ENCODE measurements at places on chromosomes 7 and 10.

DNA sequence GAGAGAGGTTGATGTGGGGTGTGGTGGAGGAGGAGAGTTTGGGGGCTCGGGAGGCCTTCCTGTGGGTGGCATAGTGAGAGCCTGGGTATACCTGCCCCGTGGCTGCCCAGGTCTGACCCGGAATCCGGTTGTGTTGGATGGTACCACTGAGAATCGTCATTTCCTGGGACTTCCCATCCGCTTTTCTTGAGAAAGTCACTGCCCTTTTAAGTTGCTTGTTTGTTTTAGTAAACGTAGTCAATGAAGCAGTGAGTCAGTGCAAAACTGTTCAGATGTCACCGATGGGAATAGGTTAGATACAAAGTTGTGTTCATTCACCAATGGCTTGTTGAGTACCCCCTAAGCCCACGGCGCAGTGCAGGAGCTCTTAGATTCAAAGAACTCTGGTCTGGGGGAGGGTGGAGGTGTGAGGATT, 285.8 kb downstream of the CAMK1D start:
- DNase-seq: no peak

GRCh38 chr7:116585392-116585791, 60.6 kb downstream of the CAV1 start:
- DNase-seq: no peak

DNA sequence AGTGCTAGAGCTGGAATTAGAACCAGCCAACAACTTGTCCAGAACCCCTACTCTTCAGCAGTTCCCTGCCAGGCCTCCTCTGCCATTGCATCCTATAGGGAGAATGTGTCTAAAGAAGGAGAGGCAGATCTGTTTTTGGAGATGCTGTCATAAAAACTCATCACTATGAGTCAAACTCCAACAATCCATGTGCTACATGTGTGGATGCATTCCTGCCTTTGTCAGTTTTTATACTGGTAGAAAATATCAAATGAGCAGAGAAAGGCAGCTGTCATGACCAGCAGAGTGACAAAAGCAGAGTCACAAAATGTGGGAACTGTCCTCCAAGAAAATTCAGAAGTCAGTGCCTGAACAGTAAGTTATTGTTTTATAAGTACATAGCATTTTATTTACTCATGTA, 93.0 kb downstream of the ABLIM1 start:
- DNase-seq: no peak

DNA sequence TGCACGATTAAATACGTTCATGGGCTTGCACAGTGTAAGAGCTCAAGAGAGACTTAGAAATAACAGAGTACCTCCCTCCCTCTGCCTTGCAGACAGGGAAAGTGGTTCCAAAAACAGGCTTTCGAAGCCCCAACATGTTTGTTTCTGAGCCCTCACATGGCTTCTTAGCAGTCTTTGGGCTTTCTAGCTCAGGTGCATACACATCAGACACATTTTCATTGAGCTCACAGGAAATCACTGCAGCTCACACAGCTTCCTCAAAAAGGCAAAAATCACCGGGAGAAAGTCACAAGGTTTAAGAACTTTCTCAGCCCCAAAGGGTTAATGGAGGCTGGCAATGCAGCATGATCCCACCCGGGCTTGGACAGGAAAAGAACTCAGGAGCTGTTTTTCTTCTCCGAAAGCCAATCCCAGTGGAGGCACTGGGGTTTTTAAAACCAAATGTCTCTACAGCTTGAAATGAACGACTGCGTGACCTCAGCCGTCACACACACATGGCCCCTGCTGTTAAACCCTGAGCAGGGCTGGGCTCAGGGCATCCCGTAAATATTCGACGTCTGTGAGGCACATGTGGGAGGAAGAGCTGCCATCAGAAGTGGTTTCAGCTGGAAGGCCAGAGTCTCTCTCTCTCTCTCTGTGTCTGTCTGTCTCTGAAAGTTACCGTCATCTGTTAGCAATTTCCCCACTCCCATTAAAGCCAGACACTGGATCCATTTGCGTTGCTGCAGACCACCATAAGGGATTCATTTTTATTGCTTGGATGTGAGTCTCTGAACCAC, 69.7 kb downstream of the CALML3 start:
- DNase-seq: no peak

DNA sequence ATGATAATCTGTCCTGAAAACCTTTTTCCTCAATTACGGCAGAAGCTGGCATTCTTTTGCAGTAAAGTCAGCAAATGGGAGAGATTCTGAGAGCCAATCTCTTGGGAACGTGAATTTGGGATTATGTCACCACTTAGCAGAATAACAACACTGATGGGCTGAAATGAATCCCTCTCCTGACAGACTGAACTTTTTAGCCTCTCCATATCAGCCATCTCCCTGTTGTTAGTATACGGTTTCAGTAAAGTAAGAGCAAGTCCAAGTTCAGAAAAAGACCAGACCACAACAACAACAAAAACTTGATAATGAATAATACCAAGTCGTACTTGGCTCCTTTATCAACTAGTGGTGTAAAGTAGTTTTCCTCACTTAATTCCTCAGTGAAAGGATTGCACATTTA, 1048.8 kb downstream of the GATA3 start:
- DNase-seq: no peak

DNA sequence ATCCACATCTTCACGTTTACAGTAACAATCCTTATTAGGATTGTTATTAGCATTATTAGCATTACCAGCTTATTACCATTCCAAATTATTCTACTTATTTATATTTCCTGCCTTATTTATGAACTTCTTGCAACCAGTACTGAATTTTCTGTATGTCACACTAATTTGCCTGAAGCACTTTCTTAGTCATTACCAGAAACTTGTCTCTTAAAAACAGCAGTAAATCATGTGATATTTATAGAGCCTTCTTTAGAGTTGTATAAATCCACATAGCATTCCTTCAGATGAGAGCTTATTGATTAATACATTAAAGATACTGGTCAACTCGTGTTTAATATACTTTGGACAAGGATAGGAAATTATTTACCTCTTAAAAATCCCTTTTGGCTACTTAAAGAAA, 618.6 kb downstream of the SUGCT start:
- no peak for DNase-seq

GRCh38 chr7:3438352-3438751, 137.3 kb downstream of the SDK1 start:
- no peak for DNase-seq

- DNase-seq: no peak
Measured at GRCh38 chr7:108245523-108246226, 115.5 kb upstream of the LAMB4 start.

- no peak for DNase-seq
Measured at GRCh38 chr7:50473531-50473930, 23.4 kb upstream of the FIGNL1 start.

GRCh38 chr7:50069613-50070012, 23.4 kb downstream of the ZPBP start:
- DNase-seq: no peak

- DNase-seq: no peak
Measured at GRCh38 chr10:114704679-114705078, 46.6 kb upstream of the ABLIM1 start.

- DNase-seq: no peak
Measured at GRCh38 chr10:80900661-80901060, 363.0 kb downstream of the SH2D4B start.

GRCh38 chr7:93053949-93054943, 63.5 kb downstream of the SAMD9 start:
- no peak for DNase-seq

DNA sequence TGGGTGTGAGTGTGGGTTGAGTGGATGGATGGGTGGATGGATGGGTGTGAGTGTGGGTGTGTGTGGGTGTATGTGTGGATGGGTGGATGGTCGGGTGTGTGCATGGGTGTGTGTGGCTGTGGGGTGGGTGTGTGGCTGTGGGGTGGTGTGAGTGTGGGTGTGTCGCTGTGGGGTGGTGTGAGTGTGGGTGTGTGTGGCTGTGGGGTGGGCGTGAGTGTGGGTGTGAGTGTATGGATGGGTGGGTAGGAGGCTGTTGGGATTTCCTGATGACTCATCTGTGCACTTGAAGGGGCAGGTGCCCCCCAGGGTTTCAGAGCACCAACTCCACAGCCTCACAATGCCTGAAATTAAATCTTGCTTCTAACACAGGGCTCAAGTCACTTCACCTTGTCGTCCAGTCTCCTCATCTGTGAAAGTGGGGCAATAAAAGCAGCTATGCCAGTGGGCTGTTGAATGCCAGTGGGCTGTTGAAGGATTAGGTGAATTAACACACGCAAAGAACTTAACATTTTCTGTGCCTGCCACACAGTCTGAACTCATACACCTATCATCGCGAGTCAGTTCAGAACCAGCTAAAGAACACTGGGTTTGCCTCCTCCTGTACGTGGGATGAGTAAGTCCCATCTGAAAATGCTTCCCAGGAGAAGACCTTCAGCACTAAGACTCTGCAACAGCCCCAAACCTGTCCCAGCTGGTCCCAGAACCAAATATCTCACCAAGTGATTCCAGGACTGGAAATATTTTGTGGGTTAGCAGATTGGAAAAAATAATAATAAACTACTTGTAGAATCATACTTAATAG, 32.0 kb downstream of the SFMBT2 start:
- DNase-seq: no peak

DNA sequence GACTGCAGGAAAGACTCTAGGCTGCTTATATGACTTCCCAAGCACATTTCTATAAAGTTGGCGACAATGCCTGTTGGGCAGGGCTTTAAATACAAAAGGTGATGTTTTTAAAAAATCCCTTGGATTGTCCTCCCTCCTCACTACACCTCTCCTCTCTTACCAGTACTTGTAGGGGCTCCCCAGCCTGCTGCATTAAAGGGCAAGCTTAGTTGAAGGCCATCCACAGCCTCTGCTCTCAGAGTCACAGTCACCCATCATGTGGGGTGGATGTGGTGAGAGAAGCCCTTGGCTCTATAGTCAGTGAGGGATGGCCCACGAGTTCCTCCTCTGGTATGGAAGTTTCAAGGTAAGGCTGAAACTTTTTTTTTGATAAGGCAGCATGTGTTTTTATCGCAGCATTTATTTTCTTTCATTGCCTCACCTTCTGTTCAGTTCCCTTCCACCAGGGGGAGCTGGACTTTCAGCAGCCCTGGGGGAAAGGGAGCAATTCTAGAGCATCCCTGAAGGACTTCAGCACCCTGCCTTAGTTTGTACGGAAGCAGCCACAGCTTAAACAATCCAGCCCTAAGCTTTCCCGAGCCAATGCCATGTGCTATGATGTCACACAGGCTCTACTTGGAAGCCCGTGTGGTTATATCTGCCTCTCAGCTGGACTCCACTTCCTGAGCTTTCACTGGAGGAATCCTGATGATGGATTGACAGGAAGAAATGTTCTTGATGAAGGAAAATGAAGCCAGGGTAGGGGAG, 131.9 kb downstream of the CALCR start:
- peak; percentile 5 for DNase-seq

DNA sequence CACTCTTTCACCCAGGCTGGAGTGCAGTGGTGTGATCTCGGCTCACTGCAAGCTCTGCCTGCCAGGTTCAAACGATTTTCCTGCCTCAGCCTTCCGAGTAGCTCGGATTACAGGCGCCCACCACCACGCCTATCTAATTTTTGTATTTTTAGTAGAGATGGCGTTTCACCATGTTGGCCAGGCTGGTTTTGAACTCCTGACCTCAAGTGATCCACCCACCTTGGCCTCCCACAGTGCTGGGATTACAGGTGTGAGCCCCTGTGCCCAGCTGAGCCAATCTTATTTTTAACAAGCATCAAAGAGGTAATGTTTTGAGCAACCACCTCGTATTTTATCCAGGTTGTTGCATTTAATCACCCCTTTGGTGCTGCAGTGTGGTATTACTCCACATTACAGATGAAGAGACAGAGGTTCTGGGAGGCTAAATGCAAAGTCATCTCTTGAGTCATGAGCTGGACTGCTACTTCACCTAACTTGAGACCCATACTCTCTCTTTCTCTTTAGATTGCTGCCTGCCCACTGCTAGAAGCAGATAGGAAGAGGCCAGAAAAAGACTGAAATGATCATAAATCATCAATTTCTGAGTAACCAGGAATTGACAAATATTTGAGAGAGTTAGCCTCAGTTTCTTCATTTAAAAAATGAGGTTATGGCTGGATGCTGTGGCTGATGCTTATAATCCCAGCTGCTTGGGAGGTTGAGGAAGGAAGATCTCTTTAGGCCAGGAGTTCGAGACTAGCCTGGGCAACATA, 116.2 kb downstream of the CAMK1D start:
- no peak for DNase-seq

- DNase-seq: no peak
Measured at GRCh38 chr7:40658729-40659128, 523.9 kb downstream of the SUGCT start.

DNA sequence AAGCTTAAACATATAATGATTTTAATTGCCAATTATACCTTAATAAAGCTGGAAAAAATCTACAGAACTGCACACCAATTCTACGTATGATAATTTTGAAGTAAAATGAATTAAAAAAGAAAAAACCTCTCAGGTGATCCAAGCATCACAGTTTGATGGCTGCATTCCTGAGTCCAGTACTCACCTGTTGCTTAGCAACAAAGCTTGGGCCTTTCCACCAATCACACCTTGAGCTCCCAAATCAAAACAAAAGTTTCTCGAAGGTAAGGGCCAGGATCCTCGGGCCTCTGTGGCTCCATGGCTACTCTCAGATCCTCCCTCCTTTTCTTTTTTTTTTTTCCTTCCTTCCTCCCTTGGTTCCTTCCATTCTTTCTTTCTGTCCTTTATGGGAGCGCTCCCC, 137.2 kb upstream of the PCBD1 start:
- no peak for DNase-seq

GRCh38 chr10:32189400-32190084, 133.3 kb upstream of the KIF5B start:
- no peak for DNase-seq
